ENCODE measurements at places on chromosomes 7 and 10.
A peak's percentile ranks its signal among the peaks of the same experiment; 100 is the strongest.

GRCh38 chr7:120792091-120792860, 65.7 kb downstream of the TSPAN12 start:
- DNase-seq = peak; percentile 77

- no peak for DNase-seq
Observed at GRCh38 chr10:24726626-24727025, 2.9 kb upstream of the ARHGAP21 start.

DNA sequence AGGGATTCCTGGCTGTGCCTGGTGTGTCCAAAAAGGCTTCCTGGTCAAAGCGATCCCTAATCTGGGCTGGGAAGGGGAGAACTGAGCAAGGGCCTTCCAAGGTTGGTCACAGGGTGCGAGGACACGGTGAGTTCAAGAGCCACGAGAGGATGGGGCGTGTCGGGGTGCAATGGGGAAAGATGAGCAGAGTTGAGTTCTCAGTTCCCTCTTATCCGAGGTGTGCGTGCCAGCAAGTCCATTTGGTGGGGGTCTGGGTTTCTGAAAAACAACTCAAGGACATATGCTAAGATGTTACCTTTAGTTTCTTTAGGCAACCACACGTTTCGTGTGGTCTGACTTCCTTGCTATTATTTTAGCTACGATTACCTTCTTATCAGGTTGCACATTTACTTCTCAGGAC, 1.3 kb downstream of the ZNF775 start:
- no peak for DNase-seq

DNA sequence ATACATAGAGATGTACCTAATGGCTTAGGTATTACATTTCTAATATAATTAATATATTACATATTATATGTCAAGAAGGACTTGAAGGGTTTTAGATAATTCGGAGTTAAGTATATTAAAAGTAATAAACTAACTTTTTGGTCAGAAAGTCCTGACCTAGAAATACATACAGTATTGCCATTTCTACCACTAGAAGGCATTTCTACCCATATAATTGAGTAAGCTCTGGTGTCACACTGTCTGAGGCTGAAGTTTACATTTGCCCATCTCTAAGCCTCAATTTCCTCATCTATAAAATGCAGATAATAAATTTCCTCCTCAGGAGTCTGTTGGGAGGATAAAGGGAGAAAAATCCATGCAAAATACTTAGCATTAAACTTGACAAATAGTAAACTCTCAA, 7.1 kb downstream of the FKBP14 start:
- DNase-seq = no peak

- DNase-seq = no peak
Observed at GRCh38 chr10:63498665-63499064, 22.5 kb upstream of the REEP3 start.

GRCh38 chr7:63925626-63926460, 72.8 kb upstream of the ZNF722 start:
- DNase-seq = no peak

DNA sequence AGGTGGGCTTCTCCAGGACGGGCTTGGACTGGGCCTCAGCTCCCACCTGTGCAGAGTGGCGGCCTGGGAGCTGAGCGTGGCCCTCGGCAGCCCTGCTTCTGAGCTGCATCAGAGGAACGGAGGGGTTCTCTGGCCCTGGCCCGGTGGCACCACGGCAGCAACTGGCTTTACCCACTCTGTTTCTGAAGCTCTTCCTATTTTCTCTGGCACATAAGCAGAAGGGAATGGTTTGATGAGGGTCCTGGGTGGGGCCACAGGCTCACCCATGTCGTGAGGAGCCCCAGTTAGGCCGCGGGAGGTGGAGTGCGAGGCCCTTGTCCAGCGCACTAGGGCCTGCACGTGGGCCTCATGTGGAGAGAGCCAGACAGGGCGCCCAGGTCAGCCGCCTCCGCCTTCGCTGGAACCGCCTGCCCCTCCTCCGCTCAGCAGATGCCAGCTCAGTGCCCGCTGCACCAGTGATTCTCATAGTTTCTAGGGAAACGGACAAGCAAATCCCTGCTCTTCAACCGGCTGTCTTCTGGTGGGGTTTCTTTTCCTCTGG, 284.0 kb downstream of the CELF2 start:
- DNase-seq = no peak

DNA sequence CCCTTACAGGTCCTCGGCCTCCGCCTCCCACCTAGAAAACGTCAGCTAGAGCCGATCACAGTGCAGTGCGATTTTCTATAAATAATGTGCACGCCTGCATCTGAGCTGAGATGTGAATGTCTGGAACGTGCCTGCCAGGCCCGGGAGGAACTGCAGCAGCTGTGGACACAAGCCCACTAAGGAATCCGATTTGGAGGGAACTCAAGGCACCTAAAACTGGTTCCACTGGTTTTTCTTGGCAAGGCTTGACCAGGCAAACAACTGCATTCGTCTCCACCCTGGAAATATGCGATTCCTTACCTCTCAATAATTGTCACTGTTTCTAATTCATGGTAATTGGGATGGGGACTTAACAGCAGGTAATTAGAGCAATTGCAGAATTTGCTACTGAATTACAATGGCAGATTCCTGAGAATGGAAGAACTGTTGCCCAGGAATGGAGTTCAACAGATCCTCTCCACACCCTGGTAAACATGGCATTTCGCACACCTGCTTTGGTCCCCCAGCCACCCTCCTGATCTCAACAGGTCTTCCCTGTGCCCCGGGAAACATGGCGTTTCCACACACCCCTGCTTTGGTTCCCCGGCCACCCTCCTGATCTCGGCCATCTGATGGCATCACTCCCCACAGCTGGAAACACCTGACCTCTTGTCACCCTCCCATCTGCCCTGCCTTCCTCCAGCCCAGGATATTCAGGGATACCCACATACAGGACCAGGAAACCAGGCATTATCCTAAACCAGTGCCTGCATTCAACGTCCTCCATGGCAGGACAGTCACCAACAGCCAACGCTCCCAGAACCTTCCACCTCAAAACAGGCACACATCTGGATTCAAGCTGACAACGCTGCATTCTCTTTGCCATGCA, 76.0 kb downstream of the DIP2C start:
- no peak for DNase-seq

GRCh38 chr7:78159545-78159944, 361.0 kb downstream of the PHTF2 start:
- DNase-seq = no peak

DNA sequence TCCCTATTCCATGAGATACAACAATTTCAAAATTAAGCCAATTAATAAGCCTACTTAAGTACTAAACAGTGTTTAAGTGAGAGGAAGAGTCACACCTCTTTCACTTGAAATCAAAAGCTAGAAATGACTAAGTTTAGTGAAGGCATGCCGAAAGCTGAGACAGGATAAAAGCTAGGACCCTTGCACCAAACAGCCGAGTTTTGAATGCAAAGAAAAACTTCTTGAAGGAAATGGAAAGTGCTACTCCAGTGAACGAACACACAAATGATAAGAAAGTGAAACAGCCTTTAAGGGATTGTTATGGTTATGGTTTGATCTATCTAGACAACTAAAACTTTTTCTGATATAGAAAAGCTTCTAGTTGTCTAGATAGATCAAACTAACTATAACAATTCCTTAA, 135.4 kb upstream of the KMT2E start:
- no peak for DNase-seq

DNA sequence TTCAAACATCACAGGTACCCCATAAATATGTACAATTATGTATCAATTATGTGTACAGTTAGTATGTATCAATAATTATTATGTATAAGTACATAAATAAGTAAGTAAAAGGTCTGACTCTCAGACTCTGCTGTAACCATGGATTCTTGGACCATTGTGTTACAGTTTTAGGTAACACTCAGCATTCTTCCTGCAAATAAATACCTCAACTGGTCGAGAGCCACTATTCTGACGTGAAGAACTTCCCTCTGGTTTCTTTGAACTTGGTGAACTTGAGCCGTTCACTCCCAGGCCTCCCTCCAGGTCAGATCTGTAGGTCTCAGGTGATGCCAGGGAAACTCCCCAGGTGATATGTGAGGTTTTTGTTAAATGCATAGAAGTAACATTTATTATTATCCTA, 191.8 kb upstream of the PLXNA4 start:
- no peak for DNase-seq

DNA sequence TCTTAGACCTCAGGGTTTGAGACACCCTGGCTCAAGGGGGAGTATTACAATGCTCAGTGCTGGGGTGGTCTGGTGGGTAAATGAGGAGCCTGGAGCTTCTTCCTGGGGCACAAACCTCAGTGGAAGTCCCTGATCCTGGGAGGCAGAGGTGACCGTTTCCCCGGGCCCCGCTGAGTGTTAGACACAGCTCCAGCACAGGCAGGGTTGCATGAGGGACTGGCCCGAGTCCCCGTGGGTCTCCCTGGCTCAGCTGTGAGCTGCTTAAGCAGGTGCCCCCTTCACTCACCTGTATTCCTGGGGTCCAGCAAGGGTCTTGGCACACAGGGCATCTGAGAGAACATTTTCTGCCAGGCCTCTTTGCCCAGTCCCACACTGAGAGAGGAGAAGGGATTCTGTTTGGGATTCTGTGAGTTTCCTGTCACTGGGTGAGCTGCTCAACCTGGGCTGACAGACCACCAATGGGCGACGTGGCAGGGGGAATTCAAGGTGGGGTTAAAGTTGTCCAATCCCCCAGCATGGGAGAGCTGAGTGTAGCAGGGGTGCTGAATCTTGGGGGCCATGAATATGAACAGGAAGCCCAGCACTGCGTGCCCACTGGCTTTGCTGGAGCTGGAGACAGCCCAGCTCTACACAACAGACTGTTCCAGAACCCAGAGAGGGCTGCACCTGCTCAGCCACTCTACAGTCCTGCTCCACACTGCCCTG, 29.9 kb downstream of the DDIT4 start:
- no peak for DNase-seq

DNA sequence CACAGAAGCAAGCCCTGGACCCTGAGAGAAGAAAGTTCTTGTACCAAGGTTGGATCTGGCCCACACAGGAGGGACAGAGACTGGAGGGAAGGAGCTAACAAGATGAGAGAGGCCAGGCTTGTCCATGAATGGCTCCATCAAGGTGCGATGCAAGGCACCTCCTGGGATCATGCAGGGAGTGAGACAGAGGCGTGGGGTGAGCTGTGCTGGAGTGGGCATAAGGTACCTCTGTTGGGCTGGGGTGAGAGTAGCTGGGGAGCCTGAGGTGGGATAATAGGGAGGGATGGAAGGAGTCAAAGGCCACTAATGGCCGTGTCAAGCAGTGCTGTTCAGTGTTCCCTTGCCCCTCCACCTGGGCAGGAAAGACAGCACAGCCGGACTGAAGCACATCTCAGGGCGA, 9.9 kb downstream of the TMEM72 start:
- DNase-seq = peak; percentile 58

DNA sequence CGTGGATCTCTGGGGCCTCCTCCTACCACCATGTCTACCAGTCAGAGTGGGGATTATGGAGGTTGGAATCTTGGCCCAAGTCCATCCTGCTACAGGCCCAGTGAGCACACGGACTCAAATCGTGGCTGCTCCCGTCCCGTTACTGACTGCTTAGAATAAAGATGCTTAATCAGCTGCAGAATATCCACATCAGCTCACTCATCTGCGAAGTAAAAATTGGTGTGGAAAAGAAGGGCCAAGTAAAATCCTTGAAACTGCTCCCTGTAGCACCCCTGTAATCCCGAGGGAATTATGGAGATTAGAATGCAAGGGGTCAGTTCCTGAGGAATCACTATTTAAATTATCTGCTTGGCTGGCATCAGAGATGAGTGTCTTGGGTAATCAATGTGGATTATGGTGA, 13.0 kb upstream of the HTR5A start:
- DNase-seq = no peak

- no peak for DNase-seq
Observed at GRCh38 chr10:33506838-33507661, 172.6 kb upstream of the NRP1 start.

GRCh38 chr7:92359801-92360200, 87.5 kb upstream of the GATAD1 start:
- DNase-seq = no peak

GRCh38 chr10:66919248-66919647, 6.6 kb upstream of the LRRTM3 start:
- DNase-seq = no peak

DNA sequence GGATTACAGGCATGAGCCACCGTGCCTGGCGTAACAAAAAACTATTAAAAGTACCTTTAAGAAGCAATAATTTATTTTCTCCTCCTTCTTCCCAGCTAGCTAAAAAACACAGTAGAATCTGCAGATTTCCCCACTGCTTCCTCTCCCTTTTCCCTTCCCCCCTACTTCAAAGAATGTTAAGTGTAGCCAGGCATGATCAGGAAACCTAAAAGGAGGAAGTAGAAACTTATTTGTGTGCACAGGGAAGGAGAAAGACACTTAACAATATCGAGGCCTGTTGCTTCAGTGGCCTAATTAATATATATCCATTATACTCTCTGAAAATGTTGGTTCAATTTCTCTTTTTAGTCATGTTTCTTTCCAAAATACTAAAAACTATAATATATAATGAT, 127.7 kb downstream of the NRBF2 start:
- no peak for DNase-seq

- no peak for DNase-seq
Observed at GRCh38 chr7:108375668-108376067, 80.6 kb downstream of the NRCAM start.

- DNase-seq = no peak
Observed at GRCh38 chr10:14757986-14758385, 16.7 kb downstream of the FAM107B start.

- DNase-seq = no peak
Observed at GRCh38 chr10:87694011-87694794, 34.5 kb downstream of the PAPSS2 start.

DNA sequence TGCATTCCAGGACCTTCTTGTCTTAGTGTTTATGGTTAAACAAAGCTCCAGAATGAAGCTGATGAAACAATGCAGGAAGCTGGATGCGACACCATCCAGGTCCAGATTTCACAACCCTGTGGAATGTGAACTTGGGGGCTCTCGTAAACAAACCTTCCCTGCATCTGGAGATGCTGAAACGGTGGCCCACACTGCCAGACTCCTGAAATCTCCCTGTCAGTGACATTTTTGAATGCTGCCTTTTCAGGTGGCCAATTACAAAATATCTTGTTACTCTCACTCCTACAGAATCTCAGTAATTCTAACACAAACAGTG, 18.8 kb downstream of the VIPR2 start:
- peak; percentile 31 for DNase-seq

- no peak for DNase-seq
Observed at GRCh38 chr7:95357623-95358022, 33.3 kb upstream of the PON1 start.

DNA sequence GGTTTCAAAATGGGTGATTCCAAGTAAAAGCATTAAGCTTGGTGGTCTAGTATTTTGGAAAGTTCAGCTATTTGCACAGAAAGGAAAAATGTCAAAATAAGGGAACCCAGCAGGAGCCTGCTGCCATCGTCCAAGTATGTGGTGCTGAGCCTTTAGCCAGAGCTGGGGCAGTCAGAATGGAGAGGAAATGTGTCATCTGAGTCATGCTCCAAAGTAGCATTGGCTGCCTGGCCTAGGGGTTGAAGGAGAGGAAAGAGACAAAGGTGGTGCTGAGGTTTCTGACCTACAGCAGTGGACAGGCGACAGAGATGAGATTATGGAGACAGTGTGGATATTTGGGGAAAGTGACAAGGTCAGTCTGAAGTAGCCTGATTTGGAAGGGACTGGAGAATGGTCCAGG, 103.9 kb downstream of the PLCE1 start:
- DNase-seq = no peak

GRCh38 chr7:44291733-44292419, 33.5 kb downstream of the CAMK2B start:
- DNase-seq = no peak
